Epithelial cell of proximal tubule (primary cell): ENCODE measurements at places on chromosomes 5 and 9.

GRCh38 chr5:82494942-82495341 lies 216.8 kb upstream of the RPS23 start:
- DNase-seq, result no peak

- DNase-seq, result no peak
These were observed 3.4 kb upstream of the CAMSAP1 start for GRCh38 chr9:135910757-135911156.

DNA sequence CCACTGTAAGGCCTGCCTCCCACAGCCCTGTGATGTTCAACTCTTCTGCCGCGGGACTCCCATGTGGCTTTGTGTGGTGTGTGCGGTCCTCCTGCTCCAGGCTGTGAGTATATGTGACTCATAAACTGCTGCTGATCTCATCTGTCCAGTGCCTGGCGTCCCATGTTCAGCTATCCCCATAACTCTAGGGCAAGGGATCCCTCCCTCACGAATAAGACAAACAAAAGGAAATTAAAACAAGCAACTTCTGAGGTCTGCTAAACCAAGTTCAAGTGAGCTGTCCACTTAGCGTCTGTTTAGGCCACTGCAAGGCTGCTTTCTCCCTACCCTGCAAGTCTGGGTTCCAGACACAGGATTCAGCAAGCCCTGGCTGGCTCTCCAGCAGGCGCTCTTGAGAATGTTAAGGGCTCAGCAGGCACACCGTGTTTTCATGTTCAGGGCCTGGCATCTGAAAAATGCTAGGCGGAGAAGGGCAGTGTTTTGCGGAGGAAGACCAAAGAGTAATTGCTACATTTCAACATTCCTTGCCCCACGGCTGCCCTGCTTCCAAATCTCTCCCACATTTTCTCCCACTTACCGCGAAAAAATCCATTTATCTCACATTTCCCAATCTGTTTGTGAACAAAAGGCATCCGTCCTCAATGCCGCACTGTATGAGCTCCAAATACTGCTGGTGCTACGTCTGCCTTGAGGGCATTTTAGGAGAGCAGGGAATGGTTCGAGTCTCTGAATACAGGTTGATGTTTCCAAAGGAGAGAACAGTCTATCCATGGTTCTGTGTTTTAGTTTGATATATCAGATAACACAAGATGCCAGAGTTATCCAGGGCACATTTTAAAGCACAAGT lies 280.2 kb downstream of the SEMA5A start:
- DNase-seq, result no peak

DNA sequence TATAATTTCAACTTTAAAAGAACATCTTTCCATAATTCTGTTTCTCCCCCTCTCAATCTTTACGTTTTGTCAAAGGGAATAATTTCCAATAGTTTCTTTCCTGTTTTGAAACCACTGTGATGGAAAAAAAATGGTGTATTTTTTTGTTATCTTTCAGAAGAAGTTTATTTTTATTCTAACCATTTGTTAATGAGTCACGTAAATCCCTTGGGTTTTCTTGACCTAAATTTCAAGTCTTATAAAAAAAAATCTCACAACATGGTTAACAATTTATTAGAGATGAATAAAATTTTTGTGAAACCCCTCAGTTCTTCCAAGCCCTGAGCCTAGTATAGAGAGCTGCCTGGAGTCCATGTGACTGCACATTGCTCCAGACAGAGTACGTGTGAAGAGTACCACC lies 106.1 kb upstream of the FBXL17 start:
- no peak for DNase-seq

DNA sequence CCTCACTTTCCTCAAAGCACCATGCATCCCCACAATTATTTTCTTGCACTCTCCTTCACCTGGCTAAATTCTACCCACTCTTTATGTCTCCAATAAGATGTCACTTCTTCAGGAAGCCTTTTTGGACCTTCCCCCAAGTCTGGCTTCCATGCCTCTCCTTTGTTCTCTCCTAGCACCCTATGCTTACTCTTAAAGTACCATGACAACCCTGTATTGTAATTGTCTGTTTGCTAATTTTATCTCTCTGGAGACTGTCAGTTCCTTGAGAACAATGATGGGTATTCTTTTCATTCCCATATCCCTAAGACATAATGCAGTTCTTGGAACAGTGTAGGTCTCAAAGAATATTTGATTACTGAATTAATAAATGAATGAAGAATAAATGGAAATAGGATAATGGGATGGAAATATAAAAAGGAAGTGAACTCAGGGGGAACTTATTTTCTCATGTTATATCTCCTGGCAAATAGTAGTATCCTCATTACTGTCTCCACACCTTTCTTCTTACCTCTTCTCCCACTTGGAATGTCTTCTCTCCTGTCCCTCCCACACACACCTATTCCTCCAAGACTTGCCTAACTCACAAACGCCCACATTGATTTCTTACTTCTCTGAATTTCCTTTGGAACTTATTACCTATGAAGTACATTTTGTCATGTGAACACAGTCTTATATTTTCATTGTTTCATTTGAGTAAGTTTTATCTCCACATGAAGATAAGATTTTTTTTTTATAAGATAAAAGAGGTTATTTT lies 499.1 kb downstream of the NFIB start:
- no peak for DNase-seq

GRCh38 chr5:126054577-126055347 lies 368.4 kb upstream of the GRAMD2B start:
- peak; percentile 22 for DNase-seq

DNA sequence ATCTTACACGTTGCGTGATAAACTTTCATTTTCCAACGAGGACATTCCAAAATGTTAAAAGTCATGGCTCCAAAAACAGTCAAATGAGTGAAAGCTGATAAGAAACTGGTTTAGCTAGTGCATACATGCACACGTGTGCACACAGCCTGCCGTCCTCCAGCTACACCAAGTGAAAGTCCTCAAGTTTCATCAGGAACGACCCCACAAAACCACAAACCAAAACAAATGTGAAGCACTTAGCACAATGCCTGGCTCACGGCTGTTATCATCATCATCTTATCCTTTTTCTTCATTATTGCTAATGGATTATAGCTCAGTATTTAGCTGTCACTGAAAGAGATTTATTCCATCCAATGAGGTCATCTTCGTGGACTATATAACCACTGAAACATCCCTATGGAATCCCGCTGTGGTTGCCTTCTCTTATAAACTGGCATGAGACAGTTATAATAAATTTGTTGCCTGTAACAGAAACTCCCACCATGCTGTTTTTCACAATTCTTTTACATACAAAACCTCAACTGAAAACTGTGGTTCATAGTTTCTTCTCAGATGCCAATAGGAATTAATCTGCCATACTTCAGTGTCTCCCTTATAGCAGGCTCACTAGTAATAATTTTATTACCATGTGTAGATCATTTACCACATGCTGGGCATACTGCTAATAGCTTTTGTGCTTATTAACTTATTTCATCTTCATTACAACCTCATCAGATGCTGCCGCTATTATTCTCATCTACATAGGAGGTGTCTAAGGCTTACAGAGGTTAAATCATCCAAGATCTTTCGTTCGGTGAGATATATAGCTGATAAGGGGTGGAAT lies 56.1 kb downstream of the SAXO1 start:
- DNase-seq, result no peak

DNA sequence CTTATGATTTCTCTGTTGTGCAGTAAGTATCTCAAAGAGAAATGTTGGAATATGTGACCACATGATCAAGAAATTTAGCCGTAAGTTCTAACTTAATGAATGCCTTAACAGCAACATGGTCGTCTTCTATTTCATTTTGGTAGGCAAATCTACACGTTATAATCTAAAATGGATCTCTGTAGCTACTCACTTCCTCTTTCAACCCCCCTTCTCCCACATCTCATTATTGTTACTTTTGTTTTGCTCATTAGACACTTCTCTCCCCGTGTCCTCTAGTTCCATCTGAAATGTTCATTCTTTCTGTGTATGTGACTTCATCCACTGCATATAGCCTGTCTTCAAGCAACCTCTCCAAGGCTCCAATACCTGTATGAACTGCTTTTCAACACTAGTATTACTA lies 27.1 kb upstream of the LPAR1 start:
- no peak for DNase-seq

DNA sequence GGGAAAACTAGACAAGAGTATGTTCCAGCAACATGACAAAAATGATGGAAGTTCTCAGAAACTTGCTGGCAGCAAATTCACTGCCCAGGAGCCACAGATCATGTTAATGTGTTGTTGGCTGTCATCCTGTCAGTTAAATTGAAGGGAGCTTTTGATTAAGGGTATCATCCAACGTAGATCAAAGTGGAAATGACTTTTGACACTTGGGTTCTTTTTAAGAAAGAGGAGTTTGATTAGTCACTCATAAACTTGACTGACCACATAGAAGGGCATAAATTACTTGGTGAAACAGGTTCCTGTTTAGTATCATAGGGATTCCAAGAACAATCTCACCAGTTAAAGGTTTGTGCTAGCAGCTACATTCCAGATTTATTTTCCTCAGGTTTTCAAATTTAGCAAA lies 288.7 kb downstream of the CSNK1G3 start:
- DNase-seq, result no peak

GRCh38 chr9:137816531-137817235 lies 60.9 kb upstream of the CACNA1B start:
- no peak for DNase-seq

- DNase-seq, result no peak
These were observed 22.0 kb upstream of the PTBP3 start for GRCh38 chr9:112355427-112355897.

GRCh38 chr9:119556129-119556875 lies 187.1 kb upstream of the BRINP1 start:
- DNase-seq, result no peak

- no peak for DNase-seq
These were observed 334.1 kb downstream of the RFX3 start for GRCh38 chr9:3191715-3192114.

GRCh38 chr5:37554938-37555337 lies 175.8 kb downstream of the WDR70 start:
- DNase-seq, result no peak

- no peak for DNase-seq
These were observed 46.4 kb downstream of the C5orf15 start for GRCh38 chr5:133921979-133922378.

DNA sequence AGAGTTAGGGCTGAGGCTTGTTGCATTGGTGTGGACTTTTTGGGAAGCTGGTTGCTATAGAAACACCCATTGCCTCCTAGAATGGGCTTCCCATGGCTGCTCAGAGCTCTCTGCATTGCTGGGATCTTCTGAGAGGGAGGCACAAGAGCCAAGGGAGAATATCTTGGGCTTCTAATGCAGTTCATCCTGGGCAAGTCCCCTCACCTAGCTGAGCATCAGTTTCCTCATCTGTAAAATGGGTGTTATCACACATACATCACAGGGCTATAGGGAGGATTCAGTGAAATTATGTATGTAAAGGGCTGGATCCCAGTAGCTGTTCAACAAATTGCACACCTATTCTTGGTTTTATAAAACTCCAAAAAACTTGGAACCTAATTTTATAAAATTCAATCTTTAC lies 106.1 kb upstream of the ALDH1B1 start:
- DNase-seq, result no peak

DNA sequence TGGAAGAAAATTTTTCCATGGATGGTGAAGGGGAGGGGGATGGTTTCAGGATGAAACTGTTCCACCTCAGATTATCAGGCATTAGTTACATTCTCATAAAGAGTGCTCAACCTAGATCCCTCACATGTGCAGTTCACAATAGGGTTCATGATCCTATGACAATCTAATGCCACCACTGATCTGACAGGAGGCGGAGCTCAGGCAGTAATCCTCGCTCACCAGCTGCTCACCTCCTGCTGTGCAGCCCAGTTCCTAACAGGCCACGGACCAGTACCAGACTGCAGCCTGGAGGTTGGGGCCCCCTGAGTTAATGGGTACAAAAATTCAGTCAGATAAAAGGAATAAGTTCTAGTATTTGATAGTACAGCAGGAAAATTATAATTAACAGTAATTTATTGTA lies 337.2 kb downstream of the NPR3 start:
- DNase-seq, result no peak

- no peak for DNase-seq
These were observed 2.2 kb downstream of the BTNL3 start for GRCh38 chr5:180990882-180991242.

DNA sequence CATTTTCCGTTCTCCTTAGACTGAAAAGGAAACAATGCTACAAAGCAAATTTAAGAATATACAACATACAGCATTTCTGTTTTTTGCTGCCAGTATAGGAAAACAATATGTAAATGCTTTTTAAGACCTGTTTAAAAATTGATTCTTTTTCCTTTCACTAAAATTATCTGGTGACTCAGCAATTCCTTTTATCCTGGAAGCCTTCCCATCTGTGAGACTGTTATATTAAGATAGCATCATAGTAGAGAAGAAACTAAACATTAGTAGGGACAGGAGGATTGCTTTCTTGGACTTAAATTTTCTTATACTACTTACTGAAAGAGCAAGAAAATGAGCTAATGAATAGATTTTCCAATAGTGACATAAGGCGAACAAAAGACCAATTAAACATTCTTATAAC lies 30.0 kb upstream of the GPR21 start:
- DNase-seq, result no peak

DNA sequence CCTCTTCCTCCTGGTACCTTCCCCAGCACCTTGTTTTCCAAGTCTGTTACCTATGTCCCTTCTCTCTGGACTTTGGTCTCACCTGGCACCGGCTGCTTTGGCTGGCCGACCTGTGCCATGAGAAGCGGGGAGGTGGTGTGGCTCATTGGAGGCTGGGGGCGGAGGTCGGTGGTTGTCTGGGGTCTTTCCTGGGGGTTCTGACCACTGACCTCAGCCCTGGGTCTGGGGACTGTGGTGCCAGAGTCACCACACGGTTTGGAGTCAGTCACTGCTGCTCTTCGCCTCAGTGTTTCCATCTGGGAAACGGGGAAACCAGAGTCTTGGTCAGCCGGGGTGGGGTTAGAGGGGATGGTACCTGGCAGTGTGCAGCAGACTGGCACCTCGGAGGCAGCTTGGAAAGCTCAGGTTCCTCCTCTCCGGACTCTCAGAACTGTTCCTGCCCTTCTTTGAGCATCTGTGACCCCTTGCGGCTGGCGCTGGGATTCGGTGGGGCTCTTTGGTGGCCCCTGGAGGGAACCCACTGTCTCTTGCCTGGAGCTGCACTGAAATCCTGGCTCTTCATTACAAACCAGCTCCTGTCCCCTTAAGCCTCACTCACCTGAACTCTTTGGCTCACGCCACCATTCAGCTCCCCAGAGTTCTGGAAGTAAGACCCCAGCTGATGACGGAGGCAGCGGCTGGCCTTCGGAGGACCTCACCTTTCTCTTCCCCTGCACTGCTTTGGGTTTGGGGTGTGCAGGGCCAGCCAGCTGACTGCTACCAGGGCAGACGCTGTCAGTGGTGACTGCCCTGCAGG lies 4.1 kb upstream of the RXRA start:
- no peak for DNase-seq

- no peak for DNase-seq
These were observed 291.4 kb upstream of the ISL1 start for GRCh38 chr5:51091816-51092215.

GRCh38 chr9:96062031-96062430 lies 186.5 kb downstream of the ERCC6L2 start:
- DNase-seq, result no peak
